Mucosa of gallbladder (tissue), 1 donor: ENCODE measurements at places on chromosomes 6 and 20. TPM values are rescaled to one million over a fixed set of nuclear protein-coding genes. Genes with fewer than 3 reads are reported as not detected.

GDAP1L1 gene
- total RNA-seq, result not detected

BTN1A1 gene
- total RNA-seq, result not detected

PRSS35 gene
- total RNA-seq, result 2.8 TPM

- DNase-seq, result peak; percentile 46
Measured at GRCh38 chr6:29887330-29887818, 55.0 kb upstream of the HLA-A start.

DNA sequence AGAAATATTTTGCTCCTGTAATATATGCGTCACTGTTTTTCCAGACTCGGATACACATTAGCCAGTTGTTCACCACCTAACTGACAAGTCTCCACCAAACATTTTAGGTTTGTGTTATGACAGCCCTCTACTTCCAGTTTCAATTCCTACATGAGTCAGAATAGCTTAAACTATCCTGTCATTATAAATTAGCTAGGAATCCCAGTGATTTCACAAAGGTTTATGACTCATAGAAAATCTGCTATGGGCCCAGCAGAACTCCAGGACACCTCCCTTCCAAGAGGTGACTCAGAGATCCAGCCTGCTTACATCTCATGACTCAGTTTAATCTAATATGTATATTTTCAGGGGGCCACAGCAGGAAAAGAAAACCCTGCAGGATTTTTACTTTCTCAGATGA is 17.4 kb upstream of the PLCB4 start:
- DNase-seq, result no peak

DNA sequence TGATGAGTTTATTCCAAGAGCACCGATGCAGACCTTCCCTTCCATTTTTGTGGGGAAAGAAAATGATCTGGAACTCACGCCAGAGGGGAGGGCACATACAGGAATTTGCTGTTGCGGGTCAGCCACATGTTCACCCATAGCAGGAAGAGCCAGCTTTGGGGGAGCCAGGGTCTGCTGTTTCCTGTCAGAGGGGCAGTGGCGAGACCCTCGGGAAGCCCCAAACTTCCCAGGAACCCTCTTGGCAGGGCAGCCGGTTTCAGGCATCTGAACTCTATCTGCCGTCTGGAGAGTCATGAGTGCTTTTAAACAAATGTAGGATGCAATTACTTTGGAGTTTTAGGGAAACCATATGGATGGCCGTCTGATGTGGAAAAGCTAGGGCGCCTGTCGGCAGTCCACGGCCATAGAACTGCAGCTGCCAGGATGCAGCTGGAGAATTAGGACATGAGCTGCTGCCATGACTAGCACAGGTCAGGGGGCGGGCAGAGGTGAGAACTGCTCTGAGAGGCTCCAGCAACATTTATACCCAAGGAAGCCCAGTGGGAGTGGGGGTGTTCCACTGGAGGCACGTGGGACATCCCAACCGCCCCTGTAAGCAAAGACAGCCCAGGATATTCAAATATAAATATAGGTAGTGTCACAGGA is 14.8 kb upstream of the SERPINB9 start:
- DNase-seq, result no peak

GRCh38 chr6:106444777-106445507 is 84.4 kb downstream of the CRYBG1 start:
- DNase-seq, result peak; percentile 38

DNA sequence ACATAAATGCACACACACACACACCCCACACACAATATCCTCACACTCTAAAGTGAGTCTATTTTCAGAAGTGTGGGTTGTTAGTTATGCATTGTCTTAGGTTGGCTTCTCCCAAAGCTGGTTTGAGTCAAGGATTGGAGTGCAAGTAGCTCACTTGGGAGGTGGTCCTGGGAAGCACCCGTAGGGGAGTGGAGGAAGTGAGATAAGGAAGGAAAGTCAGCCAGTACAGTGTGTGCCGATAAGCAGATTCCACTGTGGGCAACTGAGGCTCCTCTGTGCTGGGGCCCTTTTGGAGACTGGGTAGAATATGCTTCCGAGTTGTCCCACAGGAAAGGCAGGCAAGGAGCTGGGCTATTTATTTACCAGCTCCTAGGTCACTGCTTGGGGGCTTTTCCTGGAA is 67.2 kb downstream of the PLCB4 start:
- no peak for DNase-seq

DNA sequence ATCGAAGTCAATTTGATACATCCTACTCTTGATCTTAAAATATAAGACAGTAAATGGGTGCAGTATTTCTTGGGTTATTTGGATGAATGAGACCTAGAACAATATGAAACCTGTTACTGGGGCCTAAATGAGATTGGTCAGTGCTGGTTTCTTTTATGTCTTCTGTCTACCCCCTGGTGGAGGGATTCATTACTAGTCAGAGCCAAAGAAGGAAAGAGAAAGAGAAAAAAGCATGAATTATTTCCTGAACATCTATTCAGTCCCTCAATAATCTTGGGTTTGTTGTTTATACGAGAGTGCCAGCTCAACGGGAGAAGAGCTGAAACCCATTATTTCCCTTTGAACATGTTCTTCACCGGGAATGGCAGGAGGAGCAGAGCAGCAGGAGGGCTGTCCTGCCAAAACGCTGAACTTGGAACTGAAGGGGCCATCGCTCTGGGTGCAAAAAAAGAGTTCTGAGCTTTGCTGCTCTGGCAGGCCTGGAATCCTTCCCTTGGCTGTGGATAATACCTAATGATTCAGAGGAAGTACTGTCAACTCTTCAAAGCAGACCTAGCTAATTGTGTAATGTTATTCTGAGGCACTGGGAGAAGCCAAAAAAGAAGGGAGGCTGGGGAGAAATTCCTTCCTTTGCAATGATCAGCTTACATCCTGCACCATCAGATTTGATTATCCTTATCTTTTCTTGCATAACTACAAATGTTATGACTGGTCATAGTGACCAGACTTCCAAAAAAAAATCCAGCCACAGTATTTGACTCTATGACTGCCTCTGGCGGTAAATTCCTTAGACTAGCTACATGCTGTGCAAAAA is 72.0 kb downstream of the BLOC1S5 start:
- peak; percentile 20 for DNase-seq

DNA sequence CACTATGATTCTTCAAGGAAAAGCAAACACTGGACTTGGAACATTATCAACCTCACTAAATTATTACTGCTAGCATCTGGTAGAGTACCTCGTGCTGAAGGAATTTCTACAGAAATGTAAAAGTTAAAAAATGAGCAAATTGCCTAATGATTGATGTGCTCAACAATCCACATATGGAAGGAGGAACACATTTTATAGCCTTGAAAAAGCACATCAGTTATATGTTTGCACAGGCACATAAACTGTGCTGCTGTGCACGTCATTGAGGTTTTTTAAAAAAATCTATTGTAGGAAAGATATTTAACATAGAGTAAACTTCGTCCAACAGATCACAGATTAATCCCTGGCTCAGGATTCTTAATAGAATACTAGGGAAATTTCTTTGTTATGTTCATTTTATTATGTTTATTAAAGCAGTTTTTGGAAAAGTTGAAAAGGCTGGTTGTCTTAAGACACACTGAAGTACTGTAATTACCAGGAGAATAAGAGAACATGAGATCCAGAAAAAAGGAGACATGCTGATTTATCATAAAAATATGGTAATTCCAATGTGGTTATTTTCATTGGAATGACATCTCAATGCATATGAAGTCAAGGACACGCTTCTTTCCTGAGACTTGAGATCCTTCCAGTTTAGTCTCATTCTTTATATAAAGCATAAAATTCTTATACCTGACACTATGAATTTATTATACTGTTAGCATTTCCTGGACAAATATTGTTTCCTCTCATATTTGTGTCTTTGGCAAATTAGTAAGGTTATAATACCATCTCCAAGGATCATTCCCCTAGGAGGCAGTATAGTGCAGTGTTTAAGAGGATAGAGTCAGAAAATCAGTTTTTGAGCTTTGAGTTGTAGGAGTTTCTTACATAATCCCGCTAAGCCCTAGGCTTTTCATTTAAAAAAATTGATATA is 511.1 kb downstream of the TENT5A start:
- no peak for DNase-seq

DNA sequence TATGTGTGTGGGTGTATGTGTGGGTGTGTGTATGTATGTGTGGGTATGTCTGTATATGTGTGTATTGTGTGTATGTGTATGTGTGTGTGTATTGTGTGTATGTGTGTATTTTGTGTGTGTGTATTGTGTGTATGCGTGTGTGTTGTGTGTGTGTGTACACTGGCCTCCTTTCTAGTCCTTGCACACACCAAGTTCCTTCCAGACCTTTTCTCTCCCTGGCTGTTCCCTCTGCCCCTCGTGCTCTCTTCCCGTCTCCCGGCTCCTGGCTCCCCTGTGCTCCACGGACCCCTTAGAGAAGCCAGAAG is 11.4 kb downstream of the VSTM2L start:
- no peak for DNase-seq

DNA sequence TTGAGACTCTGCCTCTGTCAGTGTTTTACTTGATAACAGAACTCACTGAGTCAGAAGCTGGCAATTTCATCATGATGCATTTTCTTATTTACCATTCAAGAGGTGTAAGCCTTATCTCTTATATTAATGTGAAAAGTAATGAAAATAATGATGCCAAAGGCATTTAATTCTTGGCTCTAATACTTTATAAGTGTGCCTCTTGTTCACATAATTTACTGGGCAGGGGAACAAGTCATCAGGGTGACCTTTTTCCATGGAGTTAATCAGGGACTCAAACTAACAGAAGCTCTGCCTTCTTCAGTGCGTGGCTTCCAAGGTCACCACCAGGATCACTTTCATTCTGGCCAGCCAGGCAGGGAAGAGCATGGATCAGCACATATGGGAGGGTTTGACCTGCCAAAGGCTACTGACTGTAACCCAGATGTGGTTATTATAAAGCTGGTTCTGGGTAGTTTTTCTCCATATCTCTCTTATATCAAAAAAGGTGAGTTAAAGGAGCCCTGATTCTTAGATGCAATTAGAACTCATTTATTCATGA is 5.2 kb upstream of the PLCB1 start:
- no peak for DNase-seq

- peak; percentile 42 for DNase-seq
Measured at GRCh38 chr6:125154761-125155135, 1.2 kb downstream of the TPD52L1 start.

DNA sequence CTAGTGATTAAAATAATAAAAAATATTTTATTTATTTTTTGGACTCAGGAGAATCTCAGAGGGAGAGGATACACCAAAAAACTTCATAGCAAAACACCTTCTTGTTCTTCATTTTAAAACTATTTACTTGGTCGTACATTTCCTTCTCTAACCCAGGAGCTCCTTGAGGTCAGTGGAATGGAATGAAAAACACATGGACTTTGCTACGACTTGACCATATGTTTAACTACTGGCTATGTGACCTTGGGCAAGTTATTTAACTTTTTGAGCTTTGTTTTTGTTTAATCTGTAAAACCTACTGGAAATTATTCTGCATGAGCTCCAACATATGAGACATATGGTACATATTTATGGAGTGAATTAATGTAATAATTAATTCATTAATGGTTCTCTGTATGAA is 1005.5 kb upstream of the CITED2 start:
- no peak for DNase-seq

DNA sequence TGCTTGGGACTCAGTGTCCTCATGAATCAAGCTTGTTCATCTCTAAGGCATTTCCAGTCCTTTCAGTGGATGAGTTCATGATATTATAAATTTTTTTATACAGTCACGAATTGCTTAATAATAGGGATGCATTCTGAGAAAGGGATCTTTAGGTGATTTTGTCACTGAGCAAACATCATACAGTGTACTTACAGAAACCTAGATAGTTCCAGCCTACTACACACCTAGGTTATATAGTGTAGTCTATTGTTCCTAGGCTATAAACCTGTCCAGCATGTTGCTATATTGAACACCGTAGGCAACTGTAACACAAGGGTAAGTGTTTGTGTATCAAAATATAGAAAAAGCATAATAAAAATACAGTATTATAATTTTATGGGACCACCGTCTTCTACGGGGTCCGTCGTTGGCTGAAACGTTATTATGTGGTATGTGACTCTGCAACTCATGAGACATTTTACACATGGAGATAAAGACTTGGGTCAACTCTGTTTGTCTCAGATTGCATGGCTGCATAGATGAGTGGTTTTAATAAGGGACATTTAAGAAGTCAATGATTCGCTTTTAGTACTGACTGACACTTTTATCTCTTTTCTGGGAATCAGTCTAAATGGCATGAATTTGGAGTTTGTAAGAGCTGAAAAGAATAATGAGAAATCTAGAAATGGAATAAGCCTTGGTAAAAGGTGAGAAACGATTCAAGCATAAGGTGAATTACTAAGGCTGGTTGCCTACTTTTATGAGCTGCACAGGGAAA is 33.2 kb downstream of the CLIC5 start:
- DNase-seq, result no peak

DNA sequence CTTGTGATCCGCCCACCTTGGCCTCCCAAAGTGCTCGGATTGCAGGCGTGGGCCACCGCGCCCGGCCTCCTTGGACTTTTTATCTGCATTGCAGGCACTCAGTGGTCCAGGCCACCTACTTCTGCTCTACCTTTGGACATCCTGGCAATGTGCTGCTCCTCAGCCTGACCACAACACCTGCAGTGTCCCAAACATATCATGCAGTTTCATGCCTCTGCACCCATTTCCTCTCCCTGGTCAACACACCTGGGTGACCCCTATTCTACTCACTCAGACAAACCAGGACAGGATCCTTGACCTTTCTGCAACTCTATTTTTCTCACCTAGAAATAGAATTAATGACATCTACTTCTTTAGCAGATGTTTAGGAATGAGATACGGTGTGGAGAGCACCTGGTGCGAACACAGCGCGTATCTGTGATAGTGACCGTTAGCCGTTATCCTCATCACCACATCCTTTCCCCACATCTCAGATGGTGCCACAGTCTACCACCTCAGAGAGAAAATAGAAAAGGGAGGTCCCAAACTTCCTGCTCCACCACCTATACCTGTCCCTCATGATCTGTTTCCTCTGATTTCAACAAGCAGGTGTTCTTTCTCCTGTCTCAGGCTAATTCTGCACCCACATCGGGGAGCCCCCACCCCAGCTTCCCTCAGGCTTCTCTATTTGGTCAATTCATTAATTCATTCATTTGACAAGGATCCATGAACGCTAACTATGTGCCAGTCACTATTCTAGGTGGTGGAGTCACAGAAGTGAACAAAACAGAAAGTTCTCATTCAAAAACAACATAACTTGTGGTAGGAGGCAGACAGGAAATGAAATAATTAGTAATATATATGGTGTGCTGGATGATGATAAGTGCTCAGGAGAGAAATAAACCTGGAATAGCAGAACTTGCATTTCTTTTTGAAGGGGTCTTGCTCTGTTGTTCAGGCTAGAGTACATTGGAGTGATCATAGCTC is 4.3 kb upstream of the BTN3A2 start:
- no peak for DNase-seq
